ENCODE measurements at places on chromosomes 16 and 17.

DNA sequence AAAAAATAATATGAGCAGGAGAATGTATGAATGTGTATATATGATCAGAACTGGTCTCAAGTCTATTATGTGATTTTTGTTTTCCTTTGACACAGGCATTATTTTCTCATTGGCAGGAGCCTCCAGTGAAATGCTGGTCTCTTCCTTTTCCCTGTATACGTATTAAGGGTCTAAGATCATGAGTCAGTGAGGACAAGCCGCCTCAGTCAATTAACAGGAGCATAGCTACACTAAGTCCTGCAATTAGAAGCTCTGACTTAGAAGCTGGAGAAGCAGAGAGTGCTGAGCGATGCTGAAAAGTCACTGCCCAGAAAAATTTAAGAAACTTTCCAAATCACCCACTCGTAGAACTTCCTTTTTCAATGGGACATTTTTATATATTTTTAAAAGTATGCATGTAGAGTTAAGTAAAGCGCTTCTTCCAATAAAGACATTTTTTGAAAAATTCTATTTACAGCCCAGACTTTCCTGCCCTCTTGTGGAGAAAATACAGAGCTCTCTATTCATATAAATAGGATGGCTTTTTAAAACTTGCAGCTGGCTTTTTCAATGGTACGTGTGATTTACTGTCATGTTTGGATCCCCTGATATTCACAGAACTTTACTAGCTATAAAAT is 70.2 kb upstream of the PSMD7 start:
- no peak overlapping the region for H3K27ac ChIP-seq
- no peak for DNase-seq
- H3K4me3 ChIP-seq, result no peak overlapping the region

- peaks cover 46% of the 10 kb centered on the region for H3K36me3 ChIP-seq
- no peaks in the 10 kb centered on the region for H3K27me3 ChIP-seq
- DNase-seq, result no peak
- H3K27ac ChIP-seq, result no peak overlapping the region
- no peak overlapping the region for H3K4me3 ChIP-seq
Measured at GRCh38 chr17:17491546-17491988, 4.6 kb downstream of the RASD1 start.

- H3K4me1 ChIP-seq, result no peaks in the 10 kb centered on the region
- no peak for DNase-seq
- no peak overlapping the region for H3K4me3 ChIP-seq
- H3K27me3 ChIP-seq, result peaks cover 4% of the 10 kb centered on the region
- H3K27ac ChIP-seq, result no peak overlapping the region
- no peaks in the 10 kb centered on the region for H3K36me3 ChIP-seq
Measured at GRCh38 chr17:32102172-32102571, 40.1 kb upstream of the RHOT1 start.

DNA sequence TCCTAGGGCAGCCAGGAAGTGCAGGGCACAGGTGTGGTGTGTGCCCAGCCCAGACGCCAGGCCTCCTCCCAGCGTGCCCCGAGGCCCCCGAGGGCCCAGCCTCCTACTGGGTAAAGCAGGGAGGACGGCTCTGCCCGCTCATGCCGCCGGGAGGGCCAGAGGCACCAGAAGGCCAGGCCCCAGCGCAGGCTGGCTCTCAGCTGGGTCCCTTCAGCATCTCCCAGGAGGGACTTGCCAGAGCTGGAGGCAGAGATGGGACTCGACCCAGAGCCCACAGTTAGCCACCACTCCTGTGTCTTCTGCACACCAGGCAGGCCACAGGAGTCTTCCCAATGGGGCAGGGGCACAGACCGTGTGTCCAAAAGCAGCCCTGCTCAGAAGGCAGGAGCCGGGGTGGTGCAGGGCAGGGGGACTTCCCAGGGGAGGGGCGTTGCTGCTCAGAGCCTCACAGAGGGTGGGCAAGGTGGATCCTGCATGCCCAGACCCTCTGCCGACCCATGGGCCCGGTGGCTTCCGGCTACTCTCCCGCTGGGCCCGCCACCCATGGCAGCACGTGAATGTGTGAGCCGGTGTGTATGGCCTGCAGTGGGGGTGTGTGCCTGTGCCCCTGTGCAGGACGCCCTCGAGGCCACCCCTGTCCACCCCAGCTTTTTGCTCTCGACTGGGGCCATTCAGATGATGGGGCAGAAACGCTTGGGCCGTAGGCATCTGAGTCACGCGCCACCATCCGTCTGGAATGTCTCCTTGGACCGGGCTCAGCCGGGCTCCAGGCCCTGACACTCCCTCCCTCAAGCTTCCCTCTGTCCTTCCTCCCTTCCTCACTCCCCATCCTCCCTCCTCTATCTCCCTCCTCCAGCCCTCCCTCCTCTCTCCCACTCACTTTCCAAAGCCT is 5.7 kb upstream of the ZNF469 start:
- no peaks in the 10 kb centered on the region for H3K36me3 ChIP-seq
- peak overlapping the region; percentile 31 for H3K27ac ChIP-seq
- no peak overlapping the region for H3K4me3 ChIP-seq
- H3K27me3 ChIP-seq, result no peaks in the 10 kb centered on the region
- DNase-seq, result no peak
- H3K4me1 ChIP-seq, result no peaks in the 10 kb centered on the region
